ENCODE measurements at places on chromosomes 11 and 22. TPM values are rescaled to one million over a fixed set of nuclear protein-coding genes. Genes with fewer than 3 reads are reported as not detected.

DNA sequence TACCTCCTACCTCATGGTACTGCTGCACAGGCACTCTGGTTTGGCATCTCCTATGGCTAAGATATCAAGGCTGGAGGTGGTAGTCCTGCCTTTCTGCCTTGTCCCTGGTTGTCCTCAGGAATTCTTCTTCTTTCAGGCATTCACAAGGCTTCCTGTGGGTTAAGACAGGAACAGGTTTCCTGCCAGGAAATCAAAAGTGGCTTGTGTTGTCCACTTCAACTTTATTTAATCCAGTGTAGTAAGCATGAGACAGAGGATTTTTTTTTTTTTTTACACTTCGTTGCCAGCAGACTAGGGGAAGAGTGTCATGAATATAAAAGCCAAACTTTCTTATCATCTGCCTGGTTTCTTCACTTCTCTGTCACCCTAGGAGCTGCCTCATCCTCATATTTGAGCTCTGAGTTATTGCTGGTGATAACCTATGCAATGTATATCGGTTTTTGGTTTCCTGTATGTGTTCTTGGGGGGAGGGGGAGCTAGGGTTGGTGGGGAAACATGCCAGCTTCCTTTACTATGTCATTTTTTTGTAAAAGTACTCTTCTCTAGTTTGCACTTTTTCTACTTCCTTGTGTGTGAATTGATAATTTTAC is 50.2 kb downstream of the XKR3 start:
- DNase-seq: no peak

The CDON gene
- polyA plus RNA-seq: 0.03 TPM

DNA sequence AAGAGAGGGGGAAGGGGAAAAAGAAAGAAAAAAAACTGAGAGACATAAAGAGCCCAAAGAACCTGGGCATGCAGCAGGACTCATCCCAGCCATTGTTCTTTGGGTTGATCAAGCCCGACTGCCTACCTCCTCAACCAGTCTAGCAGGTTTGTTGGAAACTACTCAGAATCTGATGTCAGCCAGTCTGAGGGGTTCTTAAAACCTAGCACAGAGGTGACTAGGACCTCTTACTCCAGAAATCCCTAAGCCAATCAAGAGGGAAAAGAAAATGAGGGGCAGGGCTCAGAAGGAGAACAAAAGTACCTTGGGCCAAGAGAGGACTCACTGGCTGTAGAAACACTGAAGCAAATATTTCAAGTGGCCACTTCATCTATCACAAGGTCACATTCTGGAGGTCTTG is 228.0 kb downstream of the AASDHPPT start:
- no peak for DNase-seq

DNA sequence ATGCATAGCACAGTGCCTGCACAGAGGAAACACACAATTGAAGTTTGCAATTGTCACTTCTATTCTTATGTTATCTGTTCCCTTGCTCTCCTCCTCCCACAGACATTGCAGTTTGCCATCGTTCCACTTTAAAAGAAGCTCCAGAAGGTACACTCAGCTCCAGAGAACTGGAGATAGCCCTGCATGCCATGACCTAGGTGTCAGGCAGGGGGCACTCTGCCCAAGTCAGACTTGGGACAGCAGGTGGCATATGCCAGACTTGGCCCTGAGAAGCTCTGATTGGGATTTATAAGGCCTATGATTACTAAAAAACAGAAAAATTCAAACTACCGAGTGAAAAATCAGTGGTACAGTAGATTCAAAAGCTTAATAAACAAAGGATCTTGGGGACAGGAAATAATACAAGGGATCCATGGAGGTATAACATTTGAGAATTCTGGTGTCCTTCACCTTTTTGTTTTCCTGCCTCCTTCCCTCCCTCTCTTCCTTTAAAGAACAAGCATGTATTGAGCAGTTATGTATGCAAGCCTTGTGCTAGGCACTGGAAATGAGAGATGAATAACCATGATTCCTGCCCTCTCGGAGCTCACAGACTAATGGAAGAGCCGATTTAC is 40.0 kb downstream of the TENM4 start:
- no peak for DNase-seq

DNA sequence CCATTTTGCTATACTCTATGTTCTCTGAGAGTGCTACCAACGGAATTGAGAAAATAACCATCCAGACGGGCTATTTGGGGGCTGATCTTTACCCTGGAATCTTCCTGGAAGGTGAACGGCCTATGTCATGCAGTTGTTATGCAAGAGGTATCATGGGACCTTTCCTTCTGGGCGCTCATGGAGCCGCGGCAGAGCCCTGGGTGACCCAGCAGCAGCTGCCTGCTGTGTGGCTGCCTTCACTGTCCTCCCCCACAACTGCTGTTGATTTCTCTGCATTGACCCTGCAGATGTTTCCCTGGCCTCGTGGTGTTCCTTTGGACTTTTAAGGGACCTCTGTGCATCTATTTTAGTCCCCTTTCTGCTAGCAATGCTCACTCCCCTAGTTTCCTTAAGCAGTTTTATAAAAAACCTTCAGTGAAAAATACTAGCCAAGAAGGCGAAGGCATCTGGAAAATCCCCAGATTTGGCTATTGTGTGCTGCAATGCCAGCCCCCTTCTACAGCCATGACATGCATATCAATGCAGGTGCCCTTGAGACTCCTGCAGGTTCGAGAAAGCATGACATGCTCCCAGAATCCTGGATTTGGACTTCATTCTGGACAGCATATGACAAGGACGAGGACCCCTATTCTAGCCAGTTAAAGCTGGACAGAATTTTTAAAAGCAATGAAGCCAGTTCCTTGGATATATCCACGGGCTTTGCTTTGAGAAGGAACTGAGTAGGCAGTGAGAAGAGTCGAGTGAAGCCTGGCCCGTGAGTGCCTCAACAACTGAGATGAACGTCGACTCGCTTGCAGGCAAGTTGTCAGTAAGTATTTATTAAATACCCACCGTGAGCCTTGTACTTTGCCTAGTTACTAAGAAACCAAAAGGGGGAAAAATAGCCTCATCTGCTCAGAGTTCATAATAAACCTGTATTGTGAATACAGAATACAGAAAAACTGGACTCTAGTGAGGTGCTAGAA is at the start of gene SLC25A18:
TSS of gene SLC25A18 (plus strand) at position 593 of the 965 bp plus-strand sequence. CDS start 16,447 bp downstream, outside the sequence.
- no peak for DNase-seq

All from CD4-positive, alpha-beta memory T cell (primary cell).